ENCODE measurements at places on chromosomes 1 and 21.

- no peak for DNase-seq
These were observed 2.7 kb upstream of the ACTRT2 start for GRCh38 chr1:3018576-3018975.

GRCh38 chr1:8858888-8859706 lies 19.4 kb downstream of the ENO1 start:
- peak; percentile 76 for DNase-seq

- DNase-seq, result no peak
These were observed 522 bp downstream of the TEX35 start for GRCh38 chr1:178513278-178513983.

DNA sequence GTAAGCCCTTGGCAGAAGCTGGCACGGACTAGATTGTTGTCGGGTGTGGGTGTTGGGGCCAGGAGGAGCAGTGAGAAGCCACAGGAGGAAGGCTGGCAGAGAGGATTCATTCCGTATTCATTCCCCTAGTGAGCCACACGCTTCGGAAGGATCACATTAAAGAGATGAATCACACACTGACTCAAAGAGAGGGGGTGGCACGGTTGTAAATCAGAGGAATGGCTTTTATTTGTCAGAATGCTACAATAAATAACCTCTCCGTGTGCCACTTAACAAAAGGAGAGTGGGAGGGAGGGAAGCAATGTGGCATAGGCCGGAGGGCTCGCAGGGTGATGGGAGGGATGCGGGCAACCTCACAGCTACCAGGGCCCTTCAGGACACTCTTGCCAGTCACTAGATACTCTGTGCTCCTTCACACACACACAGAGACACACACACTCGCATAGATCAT lies 135.5 kb downstream of the HIVEP3 start:
- DNase-seq, result peak; percentile 80

- no peak for DNase-seq
These were observed 399.5 kb downstream of the LMO4 start for GRCh38 chr1:87728169-87728568.

Data from hematopoietic multipotent progenitor cell (in vitro differentiated cells).